ENCODE measurements at places on chromosomes 7 and 10.
A peak's percentile ranks its signal among the peaks of the same experiment; 100 is the strongest.

DNA sequence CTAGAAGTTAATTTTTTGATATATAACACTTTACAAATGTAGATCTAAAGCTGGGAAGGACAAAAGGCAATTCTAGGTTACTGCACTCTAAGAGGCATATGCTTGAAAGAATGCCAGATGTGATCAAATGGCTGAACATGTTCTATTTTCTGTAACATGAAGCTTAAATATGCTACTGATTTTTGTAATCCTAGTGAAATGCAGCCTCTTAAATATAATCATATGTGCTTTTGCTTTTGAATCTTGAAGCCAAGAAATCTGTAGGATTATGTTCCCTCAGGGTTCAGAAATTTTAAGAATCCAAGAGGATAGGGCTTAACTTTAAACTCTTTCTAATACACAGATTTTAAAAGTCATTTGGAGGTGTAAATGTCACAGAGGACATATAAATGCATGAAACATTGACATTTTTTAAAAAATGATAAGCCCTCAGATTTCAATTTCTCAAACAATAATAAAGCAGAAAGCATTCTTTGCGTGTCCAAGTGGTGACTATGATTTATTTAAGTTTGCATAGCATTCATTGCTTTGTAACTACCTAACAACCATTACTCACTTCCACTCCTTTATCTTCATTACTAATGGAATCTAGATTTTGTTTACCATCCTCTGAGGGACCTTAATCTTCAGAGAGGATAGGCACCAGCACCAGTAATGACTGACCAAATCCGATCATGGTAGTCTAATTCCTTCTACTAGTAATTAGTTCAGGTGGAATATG is 170.4 kb downstream of the MAGI2 start:
- DNase-seq: peak; percentile 87

- no peak for DNase-seq
Measured at GRCh38 chr7:76236224-76236623, 34.5 kb downstream of the SRRM3 start.

DNA sequence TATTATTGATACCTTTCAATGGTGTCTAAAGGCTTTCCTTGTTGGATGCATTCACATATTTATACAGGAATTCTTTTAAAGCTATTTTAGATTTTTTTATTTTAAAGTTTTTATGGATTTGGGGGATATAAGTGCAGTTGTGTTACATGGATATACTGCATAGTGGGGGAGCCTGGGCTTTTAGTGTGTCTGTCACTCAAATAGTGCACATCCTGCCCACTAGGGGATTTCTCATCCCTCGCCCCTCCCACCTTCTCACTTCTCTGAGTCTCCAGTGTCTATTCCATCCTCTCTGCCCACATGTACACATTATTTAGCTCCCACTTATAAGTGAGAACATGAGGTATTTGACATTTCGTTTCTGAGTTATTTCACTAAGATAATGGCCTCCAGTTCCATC is 154.0 kb upstream of the MKI67 start:
- no peak for DNase-seq

DNA sequence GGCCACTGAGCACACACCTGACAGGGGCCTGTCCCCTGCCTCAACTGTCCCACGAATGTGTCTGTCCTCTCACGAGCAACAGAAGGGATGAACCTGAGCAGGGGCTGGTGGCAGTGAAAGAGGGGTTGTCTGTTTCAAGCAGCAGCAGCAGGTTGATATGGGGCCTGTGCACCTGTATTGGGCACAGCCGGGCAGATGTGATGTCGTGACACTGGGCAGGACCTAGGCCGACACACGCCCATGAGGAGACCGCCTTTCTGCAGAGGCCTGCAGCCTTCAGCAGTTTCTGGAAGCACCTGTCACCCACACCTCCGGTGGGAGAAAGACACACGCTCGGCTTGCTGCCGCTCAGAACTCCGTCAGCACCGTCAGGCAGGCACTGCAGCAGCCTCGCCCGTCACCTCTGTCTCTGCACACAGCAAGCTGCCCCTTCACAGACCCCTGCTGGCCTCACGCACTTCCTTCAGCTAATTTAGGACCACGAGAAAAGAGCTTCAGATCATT is 48.5 kb downstream of the AMZ1 start:
- DNase-seq: no peak

- DNase-seq: no peak
Measured at GRCh38 chr10:14022954-14023672, 307.6 kb downstream of the FRMD4A start.

DNA sequence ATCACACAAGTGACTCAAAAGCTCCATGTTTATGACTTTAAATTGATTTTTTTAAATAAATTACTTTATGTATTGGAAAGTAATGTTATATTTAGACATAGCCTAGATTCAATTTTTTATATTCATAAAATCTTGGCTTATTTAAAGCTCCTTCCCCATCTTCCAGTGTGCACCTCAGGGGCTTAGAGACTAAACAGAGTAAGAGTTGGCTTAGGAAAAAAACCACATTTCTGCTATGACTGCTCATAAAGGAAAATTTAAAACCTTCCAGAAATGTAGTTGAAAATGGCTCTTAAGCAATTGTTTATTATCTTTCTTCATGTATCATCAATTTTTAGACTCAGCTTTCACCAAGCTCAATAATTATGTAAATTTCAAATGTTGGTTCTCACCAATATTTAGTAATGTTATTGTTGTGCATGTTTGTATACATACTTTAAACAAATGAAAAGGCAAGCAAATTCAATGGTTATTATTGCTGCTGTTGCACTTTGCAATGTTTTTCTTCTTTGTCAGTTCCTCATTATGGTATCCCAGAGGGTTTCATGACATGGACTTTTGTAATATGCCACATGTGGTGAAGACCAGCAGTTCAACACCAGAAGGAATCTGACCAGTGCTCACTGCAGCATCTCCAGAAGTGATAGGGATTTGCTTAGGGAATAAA is 700.1 kb upstream of the ANKRD30A start:
- DNase-seq: no peak

GRCh38 chr7:97021747-97022490 is 2.7 kb downstream of the DLX5 start:
- DNase-seq: no peak

Data from NCI-H524 (cell line).